ENCODE measurements at places on chromosomes 4 and X. TPM values are rescaled to one million over a fixed set of nuclear protein-coding genes. Genes with fewer than 3 reads are reported as not detected.

The ARMCX6 gene
- total RNA-seq: 30.0 TPM

The ARHGAP36 gene
- 31.8 TPM for total RNA-seq

The SHROOM4 gene
- 5.3 TPM for total RNA-seq

The JCHAIN gene
- total RNA-seq: 2.2 TPM

The SSX4B gene
- total RNA-seq: not detected

The GYG2 gene
- 10.7 TPM for total RNA-seq

The TCEAL4 gene
- 37.1 TPM for total RNA-seq

The CD38 gene
- 0.39 TPM for total RNA-seq

The KANTR gene
- 15.1 TPM for total RNA-seq

The NHSL2 gene
- total RNA-seq: 6.9 TPM

The SHROOM3 gene
- 8.0 TPM for total RNA-seq

DNA sequence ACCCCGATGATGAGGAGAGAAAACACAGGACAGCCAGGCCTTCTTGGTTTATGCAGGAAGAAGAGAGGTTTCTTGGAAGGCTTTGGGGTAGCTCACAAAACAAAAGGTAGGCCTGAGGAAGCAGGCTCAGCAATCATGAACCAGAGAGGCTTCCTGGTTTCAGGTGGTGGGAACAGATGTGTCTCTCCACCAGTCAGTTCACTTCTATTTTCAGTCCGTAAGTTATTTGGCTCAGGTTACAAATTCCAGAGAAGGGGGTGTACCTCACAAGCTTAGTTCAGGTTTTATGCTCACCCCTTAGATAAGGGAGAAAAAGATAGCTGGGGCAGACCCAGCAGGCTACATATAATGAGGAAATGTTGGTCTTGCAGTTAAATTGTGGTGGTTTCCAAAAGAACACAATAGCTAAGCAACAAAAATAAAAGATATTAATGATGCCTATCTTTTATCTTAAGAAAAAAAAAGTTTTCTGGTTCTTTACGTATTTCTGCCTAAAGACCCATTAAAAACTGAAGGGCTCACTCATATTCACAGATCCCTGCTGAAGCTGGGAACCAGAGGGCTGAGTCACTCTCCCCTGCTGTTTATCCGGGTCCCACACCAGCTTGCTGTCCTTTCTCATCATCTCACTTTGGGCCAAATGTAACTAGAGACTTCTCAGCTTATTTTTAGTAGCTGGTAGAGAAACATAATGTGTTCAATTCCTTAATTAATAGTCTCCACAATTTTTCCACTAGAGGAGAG is 177.0 kb downstream of the CAMK2D start:
- DNase-seq: no peak

DNA sequence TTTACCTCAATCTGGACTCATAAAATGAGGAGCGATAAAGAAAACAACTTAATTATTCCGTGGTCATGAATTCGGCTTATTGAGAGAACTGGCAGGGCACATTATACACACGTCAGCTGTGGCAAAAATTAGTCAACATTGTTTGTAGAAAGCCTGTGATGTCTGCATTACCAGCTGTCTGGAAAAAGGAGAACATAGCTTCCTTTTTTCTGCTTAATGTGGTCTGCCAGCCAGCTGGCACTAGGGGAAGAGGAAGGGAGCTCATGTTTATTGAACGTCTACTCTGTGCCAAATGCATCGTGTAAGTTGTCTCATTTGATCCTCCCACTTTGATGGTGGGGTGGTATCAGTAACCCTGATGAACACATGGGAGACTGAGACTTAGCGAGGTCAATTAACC is 367.6 kb downstream of the ARHGAP24 start:
- peak; percentile 68 for DNase-seq

DNA sequence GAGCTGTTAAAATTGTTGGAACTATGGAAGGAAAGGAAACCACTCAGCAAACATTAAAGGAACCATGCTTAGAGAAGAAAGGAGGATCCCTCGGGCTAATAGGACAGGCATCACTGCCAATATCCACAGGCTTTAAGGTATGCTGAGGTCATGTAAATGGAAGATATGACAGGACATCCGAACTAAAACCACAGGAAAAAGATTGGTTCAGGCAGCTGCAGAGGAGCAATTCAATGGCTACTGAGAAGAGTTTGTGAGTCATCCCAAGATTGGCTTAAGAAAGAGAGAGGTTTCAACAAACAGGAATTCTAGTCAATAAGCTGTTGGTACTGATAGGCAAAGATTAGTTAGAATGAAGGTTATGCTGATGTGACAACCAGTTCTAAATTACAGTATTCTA is 106.4 kb upstream of the FAM241A start:
- no peak for DNase-seq

- no peak for DNase-seq
Measured at GRCh38 chrX:39169976-39170375, 368.7 kb downstream of the MID1IP1 start.

- DNase-seq: peak; percentile 86
Measured at GRCh38 chr4:22668301-22668700, 24.4 kb upstream of the GBA3 start.

DNA sequence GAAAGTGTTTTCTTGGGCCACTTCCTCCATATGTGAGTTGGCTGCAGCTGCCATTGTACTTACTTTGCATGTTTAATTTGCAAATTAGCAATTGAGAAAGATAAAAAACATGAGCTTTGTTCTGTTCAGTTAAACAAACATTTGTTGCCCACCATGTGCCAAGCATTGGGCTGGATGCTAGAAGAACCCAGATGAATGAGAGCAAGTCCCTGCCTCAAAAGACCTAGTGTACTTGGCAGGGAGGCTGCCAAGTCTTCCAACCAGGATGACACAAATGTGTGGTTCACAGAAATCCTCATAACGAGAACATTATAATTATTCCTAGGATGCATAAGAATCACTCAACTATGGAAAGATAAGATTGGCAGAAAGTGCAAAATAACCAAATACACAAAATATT is 66.7 kb downstream of the GPM6A start:
- DNase-seq: no peak

DNA sequence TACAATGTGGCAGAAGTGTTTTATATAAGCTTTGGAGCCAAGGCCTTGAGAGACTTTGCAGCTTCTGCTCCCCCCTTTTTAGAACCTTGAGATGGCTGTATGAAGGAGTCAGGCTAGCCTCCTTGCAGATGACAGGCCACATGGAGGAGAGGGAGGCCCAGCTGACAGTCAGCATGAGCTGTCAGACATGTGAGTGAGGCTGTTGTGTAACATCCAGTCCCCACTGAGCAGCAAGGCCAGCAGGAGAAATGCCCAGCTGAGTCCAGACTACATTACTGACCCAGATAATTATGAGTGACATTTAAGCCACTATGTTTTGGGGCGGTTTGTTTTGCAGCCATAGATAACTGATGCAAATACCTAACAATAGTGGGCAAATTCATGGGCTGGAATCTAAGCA is 515.3 kb upstream of the ARX start:
- no peak for DNase-seq

- DNase-seq: no peak
Measured at GRCh38 chrX:111328858-111329257, 58.6 kb upstream of the CAPN6 start.

DNA sequence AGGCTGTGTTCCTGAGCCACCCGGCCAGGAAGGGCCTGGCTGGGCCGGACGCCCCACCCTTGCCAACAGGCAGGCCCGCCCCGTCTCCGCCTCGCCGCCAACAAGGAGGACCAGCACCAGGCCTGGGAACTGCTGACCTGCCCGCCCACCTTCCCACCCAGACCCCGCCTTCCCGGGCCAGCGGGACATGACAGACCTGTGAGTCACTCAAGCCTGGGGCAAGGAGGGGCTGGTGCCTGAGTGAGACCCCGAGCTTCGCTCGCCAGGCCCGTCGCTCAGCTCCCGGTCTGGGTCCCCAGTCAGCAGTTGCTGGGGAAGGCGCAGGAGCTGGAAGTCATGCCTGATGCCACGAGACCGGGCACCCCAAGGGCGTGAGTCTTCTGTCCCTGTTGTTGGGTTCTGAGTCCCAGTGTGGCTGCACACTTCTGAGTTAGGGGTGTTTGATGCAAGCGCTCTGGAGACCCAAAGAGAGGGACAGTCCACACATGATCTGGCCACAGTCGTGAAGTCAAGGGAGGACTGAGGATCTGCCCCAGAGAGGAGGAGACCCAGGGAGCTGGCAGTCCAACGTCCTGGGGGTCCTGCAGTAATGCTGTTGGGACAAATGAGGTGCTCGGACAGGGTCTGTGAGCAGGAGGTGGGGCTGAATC is at the start of gene DNASE1L1:
Gene DNASE1L1 (minus strand): TSS at position 33 of the 650 bp plus-strand sequence. CDS start 3,686 bp downstream, outside the sequence.
- no peak for DNase-seq

DNA sequence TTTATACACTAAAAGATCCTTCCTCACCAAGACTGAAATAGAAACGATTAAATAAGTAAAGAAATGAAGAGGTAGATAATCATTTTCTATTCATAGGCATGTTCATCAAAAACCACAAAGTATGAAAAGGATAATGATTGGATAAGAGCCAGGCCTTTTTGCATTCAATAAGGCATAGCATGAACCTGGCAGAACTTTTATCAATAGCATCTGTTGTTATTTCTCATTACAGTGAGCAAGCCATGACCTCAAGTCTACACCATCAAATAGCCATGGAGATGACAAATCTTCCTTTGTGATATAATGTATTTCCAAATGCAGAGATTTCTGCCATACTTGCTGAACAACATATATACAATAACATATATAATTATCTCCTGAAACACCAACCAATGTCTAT is 206.0 kb upstream of the SLC7A11 start:
- no peak for DNase-seq

DNA sequence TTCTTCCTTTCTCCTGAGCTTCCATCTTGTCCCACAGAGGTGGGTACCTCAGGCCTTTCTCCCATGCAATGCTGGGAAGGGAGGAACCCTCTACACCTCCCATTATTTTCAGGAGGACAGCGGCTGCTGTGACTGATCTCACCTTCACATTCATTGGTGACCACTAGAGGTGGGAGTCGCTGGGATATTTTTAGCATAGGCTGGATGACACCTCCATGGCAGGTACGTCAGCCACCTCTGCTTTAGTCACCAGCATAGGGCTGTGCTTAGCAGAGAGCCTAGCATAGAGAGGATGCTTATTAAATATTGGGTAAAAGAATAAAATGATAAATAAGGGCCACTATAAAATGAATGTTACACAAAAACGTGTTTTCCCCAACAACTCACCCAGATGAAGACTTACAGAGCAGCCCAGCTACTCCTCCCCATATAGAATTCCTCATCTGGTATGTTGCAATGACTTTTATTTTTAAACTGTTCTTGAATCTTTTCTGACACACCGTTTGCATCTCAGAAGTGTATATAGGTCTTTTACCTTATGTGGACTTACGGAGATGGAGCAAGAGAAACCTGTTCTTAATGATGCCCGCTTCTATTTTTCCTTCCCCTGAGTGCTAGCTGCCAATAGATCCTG is 60.9 kb upstream of the SORBS2 start:
- DNase-seq: no peak

- no peak for DNase-seq
Measured at GRCh38 chrX:54776987-54777672, 20.9 kb downstream of the ITIH6 start.

DNA sequence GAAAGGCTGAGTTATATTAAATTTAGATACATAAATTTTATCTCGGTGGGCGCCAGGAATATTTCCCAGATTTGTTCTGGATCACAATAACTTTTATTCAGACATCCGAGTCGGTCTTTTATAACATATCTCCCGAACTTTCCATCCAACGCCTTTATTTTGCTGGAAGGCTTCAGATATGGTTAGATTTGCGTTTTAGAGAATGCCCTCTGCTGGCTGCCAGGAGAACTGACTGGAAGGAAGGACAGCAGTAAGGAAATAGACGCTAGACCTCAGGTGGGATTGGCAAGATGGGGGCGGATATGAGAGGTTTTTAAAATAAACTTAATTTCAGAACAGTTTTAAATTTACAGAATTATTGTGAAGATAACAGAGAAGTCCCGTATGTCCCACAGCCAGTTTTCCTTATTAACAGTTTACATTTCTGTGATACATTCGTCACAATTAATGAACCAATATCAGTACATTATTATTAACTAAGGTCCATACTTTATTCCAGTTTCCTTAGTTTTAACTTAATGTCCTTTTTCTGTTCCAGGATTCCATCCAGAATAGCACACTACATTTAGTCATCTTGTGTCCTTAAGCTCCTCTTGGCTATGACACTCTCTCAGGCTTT is 4.6 kb upstream of the KANTR start:
- peak; percentile 58 for DNase-seq

GRCh38 chr4:152165146-152165545 is 370.7 kb downstream of the FBXW7 start:
- no peak for DNase-seq

DNA sequence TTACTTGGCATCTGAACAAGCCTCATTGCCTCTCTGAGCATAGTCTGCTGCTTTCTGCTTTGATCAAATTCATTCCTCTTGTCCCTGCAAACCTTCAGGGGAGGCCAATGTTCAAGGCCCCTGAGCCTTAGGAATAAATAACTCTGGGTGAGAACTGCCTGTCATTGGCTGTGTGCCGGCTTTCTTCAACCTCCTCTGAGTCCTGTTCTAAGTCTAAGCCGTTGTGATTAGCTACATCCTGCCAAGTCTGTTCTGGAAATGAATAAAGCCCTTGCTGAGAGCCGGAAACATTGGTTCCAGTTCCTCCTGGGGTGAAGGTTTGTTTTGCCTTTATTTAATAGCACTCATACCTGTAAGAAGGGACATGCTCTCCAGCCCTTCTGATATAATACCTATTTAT is 13.8 kb downstream of the RNF4 start:
- no peak for DNase-seq

GRCh38 chr4:172900900-172901299 is 267.7 kb upstream of the GALNT7 start:
- no peak for DNase-seq

DNA sequence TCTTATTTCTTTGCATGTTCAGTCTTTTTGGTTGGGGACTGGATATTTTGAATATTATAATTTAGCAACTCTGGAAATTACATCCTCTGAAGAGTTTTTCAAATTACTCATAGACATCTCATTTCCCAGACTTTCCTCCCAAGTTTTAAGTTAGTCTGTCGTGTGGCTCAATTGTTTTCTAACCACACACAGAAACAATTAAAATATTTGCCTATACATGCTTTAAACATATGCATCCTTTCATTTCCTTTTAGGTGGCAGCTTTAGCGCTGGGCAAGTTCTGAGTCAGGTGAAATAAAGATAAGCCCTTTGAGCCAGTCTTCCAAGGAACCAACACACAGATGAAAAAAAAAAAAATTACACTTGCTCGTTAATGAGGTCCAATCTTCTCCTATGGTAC is 307.0 kb upstream of the SPOCK3 start:
- no peak for DNase-seq

GRCh38 chr4:10526429-10527222 is 69.4 kb upstream of the ZNF518B start:
- DNase-seq: no peak

DNA sequence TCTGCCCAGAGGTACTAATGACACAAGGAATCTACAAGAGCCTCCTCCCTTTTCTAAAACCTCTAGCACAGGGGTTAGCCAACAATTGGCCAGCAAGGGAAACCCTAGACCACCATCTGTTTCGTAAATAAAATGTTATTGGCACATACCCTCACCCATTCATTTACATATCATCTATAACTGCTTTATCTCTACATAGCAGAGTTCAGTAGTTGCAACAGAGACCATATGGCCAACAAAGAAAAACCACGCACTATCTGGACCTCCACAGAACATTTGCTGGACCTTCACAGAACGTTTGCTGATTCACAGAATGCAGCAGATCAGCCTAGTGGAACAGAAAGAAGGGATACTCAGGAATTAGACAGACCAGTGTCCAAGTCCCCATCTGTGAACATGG is 9.4 kb downstream of the SLC2A9 start:
- no peak for DNase-seq

GRCh38 chrX:85003655-85004244 is at the start of gene APOOL:
Gene APOOL (plus strand): TSS chrX:85003877. CDS start chrX:85003913, 36 bp downstream.
- DNase-seq: peak; percentile 77
